ENCODE measurements at places on chromosomes 16 and 17.

DNA sequence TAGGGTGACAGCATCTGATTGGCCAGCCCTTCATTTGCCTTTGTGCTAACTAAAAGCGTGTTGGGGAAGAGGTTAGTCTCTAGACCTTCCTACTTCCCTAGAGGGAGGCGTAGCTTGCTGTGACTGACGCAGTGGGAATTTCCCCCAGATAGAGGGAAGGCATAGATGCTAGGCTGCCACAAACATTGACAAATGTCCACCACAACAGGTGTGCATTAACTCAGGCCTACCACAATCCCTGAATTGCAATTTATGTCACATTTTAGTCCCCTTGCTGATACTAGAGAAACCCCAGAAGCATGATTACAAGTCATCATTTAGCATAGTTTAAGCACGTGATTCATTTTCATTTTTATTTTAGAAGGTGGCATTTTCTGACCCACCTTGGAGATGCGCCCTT, 76.3 kb upstream of the WSB1 start:
- no peak for DNase-seq

DNA sequence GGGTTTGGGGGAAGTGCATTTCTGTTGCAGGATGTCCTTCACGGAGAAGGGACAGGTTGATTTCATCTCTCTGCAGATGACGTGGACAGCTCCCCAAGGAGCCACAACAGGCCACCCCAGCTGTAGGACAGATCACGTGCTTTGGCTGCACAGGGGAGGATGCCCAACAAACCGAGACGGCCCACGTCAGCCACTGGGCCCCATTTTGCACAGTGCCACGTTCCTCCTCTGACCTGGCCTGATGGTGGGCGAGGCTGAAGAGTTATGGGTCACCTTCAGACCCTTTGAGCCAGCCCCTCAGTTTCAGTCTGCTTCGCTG, 9.0 kb upstream of the RHBDL3 start:
- no peak for DNase-seq

- no peak for DNase-seq
Measured at GRCh38 chr16:84138824-84139627, 6.0 kb downstream of the HSDL1 start.

GRCh38 chr17:46151762-46152161, 41.5 kb downstream of the KANSL1 start:
- DNase-seq = no peak

DNA sequence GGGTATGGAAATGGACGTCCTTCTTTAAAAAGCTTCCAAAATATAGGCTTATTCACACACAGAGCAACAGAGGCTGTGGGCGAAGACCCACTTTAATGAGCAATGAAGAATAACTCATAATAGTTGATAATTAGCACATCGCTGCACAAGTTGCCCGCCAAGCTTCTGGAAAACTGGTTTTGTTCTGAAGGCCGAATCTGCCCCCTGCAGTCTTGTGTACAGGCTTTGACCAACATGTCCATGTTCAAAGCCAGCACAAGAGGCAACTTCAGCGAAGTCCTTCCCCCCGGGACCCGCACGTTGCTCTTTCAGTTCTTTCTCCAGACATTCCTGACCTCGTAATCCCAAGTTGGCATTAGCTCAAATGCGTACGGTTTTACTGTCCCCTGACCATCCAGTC, 73.3 kb downstream of the IRX5 start:
- DNase-seq = no peak

GRCh38 chr16:1043881-1044451, 28.6 kb upstream of the SSTR5 start:
- no peak for DNase-seq

- DNase-seq = peak; percentile 63
Measured at GRCh38 chr17:8151641-8152111, 528 bp downstream of the PER1 start.

DNA sequence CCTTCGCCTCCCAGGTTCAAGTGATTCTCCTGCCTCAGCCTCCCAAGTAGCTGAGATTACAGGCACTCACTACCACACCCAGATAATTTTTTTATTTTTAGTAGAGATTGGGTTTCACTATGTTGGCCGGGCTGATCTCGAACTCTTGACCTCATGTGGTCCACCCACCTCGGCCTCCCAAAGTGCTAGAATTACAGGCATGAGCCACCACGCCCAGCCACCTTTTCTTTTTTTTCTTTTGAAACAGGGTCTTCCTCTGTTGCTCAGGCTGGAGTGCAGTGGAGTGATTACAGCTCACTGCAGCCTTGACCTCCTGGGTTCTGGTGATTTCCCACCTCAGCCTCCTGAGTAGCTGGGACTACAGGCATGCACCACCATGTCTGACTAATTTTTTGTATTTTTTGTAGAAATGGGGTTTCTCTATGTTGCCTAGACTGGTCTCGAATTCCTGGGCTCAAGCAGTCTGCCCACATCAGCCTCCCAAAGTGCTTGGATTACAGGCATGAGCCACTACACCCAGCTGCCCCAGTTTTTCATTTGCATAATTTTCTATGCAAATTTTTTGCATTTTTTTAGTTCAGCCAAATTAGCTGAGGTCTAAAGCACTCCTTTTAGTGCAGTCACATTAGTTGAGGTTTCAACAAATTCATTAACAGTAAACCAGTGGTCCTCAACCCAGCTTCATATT, 11.3 kb downstream of the WWP2 start:
- DNase-seq = no peak

DNA sequence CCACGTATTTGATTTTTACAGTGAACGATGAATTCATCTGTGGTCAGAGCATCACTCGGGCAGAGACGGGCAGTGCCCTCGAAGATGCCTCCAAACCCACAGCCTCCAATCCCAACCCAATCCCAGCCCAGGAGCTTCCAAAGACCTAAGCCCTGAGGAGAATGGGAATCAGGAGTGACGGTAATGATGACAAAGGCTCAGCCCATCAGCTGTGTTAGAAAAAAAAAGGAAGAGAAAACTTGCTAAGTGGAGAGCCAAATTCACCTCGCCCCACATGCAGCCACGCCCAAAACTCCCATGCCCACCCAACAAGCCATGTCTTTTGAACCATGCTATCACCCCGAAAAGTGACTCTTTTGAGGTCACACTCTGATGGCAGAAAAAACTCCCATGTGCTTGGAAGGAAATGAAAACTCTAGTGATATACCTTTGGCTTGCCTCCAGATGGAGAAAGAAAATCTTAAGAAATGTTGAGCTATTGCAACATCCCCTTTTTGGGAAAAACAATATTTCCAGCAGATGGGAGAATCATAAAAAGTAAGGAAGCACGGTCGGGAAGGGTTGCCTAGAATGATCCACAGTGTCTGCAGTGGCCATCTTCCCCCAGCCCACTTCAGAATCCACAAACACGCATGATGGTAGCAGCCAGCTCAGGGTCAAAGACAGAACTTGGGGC, 37.7 kb downstream of the XYLT1 start:
- no peak for DNase-seq

GRCh38 chr17:45908460-45908859, 14.1 kb downstream of the MAPT start:
- DNase-seq = no peak

Measured in activated T-cell treated with anti-CD3 and anti-CD28 coated beads, Interleukin-2, amount 50 U/mL, for 1 hour (primary cell).